Cardiac atrium fibroblast (primary cell): ENCODE measurements at places on chromosomes 16 and 17. TPM values are rescaled to one million over a fixed set of nuclear protein-coding genes. Genes with fewer than 3 reads are reported as not detected.

Gene MMP15
- total RNA-seq, result 3.2 and 6.5 TPM in 2 replicates

Gene LPO
- not detected in 2 replicates for total RNA-seq

Gene ACSF2
- 19.0 and 37.2 TPM in 2 replicates for total RNA-seq

Gene SEC14L5
- total RNA-seq, result under 0.01 and 0.72 TPM in 2 replicates

Gene CD300H
- not detected in 2 replicates for total RNA-seq

Gene HEATR9
- not detected in 2 replicates for total RNA-seq

Gene KRTAP3-1
- not detected in 2 replicates for total RNA-seq

Gene OR1D2
- not detected in 2 replicates for total RNA-seq

Gene VPS9D1
- total RNA-seq, result 9.7 and 10.8 TPM in 2 replicates

Gene FBXO39
- not detected in 2 replicates for total RNA-seq

Gene TP53TG3F
- total RNA-seq, result not detected in 2 replicates

Gene KRT20
- total RNA-seq, result not detected in 2 replicates

Gene SCNN1G
- total RNA-seq, result not detected in 2 replicates

Gene PPP4C
- total RNA-seq, result 95.0 and 107 TPM in 2 replicates

Gene ABCA6
- total RNA-seq, result 53.5 and 73.7 TPM in 2 replicates
